ENCODE measurements at places on chromosomes 2 and 18.

GRCh38 chr18:49972535-49972934, 159.2 kb upstream of the ACAA2 start:
- no peak for DNase-seq

DNA sequence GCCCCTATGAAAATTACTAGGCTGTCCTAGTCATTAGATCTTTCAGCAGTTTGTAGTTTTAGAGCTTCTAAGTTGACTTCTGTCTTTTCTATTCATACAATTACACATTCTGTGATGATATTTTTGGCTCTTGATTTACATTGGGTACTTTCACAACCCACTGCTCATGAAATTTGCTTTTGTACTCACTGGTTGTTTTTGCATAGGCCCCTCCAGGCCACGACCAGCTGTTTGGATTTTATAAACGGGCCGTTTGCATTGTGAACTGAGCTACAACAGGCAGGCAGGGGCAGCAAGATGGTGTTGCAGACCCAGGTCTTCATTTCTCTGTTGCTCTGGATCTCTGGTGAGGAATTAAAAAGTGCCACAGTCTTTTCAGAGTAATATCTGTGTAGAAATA, 193.8 kb downstream of the RPIA start:
- DNase-seq = no peak

DNA sequence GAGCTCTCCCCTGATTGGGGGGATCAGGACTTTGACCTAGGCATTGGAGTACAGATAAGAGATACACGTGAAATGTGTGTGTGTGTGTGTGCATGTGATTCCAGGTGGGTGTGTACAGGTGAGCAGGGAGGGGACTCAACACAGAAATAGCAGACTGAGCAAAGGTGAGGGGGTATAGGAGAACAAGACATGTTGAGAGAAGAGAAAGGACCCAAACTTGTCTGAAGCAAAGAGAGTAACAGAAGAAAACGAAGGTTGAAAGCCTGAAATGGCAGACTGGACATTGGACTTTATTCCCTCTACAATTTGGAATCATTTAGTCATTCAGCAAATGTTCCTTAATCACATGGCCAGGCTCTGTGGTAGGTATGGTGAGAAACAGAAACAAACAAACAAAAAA, 23.3 kb downstream of the MRO start:
- no peak for DNase-seq

DNA sequence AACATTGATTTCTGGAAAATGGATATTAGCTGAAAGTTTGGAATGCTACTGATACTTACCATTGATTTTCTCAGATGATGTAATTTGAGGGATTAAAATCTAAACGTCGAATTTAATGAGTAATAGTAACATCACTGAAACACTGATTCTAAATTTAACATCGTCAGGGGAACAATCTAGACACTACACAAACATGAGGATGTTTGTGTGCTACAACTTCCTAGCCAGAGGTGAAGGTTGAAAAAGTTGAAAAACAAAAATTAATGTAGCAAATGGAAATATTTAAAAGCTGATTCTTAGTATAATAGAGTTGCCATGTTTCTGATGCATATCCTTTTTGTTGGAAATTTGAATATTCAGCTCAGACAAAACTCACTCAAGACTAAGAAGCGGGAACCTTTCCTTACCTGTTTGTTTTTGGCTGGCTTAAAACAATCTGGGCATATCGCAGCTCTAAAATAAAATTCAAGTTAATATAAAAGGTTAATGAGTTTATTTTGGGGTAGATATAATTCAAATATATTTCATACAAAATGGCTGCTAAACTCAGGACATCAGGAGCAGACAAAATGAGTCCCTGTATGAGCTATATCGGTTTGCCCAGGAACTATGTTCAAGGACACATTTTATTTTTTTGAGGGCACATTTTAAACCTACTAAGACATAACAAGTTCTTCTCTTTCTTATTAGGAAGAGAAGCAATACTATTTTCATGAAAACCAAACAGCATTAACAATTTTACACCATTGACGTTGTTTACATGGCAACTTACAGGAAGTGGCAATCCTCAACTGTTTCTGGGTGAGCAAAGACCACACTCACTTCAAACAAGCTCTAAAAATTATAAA, 52.6 kb upstream of the PEX13 start:
- DNase-seq = no peak

DNA sequence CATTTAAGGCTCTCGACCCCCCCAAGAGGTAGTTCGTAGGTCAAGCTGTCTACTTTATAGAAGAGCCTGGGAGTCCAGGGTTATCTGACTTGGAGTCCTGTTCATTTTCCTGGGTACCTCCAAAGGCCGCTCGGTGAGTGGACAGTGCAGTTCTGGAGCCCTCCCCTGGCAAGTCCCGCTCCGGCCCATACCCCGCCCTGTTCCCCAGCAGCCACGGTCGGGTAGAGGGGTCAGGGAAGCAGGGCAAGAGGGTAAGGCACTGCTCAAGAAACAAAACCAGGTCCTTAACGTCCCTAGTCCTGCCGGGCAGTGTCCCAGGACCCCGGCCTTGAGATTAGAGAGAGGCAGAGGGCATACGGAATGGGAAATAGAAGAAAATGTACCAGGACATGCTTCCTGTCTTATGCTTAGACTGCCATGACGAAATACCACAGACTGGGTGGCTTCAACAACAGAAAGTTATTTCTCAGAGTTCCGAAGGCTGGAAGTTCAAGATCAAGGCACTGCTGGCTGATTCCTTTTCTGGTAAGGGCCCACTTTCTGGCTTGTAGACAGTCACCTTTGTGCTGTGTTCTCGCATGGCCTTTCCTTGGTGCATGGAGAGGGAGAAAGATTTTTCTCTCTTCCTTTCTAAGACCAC, 5.4 kb upstream of the HPCAL1 start:
- no peak for DNase-seq

DNA sequence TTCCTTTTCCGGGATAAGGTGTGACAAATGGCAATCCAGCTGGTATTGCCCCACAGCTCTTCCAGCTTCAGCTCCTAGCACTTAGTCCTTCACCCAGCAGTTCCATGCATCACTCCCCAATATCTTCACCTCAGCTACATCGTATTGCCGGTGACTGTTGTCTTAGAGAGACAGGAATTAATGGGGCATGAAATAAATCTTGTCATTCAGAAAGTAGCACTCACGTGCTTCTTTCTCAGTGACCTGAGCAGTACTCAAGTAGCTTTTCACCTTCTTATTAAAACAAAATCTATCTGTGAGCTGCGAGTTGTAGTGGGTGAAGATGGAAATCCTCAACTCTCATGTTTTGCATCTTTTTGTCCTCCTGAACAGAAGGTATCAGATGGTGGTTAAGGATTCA, 72.8 kb downstream of the PTH2R start:
- no peak for DNase-seq

GRCh38 chr2:238108423-238109183, 8.5 kb downstream of the ESPNL start:
- no peak for DNase-seq

DNA sequence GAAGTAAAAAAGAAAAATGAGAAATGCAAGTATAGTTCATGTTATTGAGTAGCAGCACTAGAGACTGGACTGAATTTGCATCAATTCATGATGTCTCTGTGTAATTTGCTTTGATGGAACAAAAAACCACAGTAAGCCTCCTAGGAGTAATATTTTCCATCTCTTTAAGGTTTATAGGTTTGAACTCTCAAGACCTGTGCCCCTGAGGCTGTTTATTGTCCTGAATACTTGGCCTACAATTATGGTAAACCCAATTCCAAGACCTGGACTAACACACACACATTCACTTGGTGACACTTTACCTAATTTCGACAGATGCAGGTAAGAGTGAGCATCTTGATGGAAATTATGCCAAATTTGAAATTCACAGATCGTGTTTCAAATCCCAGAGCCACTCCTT, 71.8 kb upstream of the ZNF521 start:
- no peak for DNase-seq

GRCh38 chr2:241961454-241961853, 91.9 kb downstream of the RTP5 start:
- no peak for DNase-seq

GRCh38 chr2:215767625-215768024, 245.7 kb downstream of the MREG start:
- DNase-seq = no peak

GRCh38 chr2:181185421-181185820, 205.0 kb downstream of the UBE2E3 start:
- DNase-seq = no peak

- DNase-seq = no peak
These were observed 65.7 kb upstream of the GLI2 start for GRCh38 chr2:120669971-120670370.

GRCh38 chr2:61426267-61426897, 44.5 kb downstream of the USP34 start:
- peak; percentile 55 for DNase-seq

DNA sequence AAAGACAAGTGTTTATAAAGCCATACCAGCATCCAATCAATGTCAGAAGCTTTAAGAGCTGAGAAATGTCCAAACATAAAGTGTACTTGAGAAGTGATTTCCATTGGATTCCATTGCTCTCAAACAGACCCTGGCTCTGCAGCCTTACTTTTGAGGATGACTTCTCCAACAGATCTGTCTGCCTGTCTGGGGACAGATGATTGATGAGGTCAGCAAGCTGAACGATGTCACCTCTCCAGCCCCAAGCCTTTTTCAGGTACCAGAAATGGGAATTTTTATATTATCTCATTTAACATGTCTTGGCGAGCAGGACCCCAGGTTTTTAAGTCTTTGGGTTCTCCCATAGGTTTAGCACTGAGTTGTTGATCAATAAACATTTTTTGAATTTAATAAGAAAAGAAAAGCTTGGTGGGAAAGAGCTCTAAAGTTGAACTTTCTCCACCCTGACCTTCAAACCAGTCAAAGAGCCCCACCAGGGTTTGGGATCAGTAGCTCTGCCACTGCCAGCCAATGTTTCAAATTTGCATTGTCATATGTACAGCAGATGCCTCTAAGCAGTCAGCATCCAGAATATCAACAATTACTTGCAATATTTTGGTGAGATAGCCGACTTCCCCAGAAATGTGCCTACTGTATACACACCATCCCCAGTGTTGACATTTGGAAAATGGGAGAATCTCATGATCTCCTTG, 22.5 kb downstream of the PTPN18 start:
- no peak for DNase-seq

DNA sequence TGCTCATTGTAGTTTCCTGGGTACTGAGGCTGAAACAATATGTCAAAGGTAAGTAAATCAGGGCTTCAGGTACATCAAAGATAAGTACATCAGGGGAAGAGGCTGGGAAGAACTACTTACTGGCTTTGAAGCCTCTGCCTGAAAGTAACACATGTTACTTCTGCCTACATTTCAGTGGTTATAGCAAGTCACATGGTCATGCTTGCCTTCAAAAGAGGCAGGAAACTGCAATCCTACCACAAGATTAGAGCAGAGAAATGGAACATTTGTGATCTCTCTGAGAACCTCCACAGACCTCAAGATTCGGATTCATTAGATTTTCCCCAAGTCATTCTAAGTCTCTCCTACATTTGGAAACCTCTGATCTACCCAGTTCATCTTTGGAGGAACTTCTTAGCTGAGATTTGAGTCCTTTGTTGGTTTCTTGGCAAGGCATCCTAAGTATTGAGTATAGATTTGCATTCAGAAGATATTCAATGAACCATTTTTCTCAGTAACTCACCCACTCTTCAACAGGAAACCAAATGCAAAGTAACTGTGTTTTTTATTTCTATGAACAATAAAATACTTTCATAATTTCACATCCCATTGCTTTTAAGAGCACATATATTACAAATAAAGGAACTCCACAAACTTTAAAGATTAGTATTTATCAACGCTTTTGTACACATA, 48.5 kb upstream of the CCDC195 start:
- no peak for DNase-seq

- no peak for DNase-seq
These were observed 145.9 kb downstream of the CALCRL start for GRCh38 chr2:187302116-187302515.

- DNase-seq = no peak
These were observed 186.6 kb upstream of the PIK3C3 start for GRCh38 chr18:41768467-41768866.

DNA sequence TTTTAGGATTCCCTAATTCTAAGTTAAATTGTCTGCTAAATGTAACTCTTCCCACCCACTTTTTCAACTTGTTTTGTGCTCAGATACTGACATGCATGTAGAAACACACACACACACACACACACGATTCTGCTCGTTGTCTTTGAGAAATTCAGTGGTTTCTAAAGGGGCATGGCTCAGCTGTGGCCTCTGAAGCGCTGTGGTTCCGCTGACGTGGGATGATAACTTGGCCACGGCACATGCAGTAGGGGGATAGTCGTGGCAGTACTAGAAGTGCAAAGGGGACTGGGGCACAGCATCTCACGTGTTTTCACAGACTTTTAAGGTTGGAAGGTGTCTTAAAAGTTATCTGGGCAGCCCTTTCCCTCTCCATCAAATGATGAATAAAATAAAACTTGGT, 18.4 kb downstream of the CASP10 start:
- DNase-seq = no peak

- no peak for DNase-seq
These were observed 152.3 kb downstream of the DIS3L2 start for GRCh38 chr2:232113821-232114220.

DNA sequence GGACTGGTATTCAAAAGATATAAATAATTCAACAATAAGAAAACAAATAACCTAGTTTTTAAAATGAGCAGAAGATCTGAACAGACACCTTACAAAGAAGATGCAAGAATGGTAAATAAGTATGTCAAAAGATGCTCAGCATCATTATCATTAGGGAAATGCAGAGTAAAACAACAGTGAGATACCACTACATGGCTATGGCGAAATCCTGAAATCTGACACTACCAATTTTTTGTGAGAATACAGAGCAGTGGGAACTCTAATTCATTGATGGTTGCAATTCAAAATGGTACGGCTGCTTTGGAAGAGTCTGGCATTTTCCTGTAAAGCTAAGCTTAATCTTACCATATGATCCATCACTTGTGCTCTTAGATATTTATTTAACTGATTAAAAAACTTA, 151.8 kb downstream of the UBR3 start:
- no peak for DNase-seq

GRCh38 chr2:72000110-72000509, 147.6 kb downstream of the CYP26B1 start:
- DNase-seq = no peak

DNA sequence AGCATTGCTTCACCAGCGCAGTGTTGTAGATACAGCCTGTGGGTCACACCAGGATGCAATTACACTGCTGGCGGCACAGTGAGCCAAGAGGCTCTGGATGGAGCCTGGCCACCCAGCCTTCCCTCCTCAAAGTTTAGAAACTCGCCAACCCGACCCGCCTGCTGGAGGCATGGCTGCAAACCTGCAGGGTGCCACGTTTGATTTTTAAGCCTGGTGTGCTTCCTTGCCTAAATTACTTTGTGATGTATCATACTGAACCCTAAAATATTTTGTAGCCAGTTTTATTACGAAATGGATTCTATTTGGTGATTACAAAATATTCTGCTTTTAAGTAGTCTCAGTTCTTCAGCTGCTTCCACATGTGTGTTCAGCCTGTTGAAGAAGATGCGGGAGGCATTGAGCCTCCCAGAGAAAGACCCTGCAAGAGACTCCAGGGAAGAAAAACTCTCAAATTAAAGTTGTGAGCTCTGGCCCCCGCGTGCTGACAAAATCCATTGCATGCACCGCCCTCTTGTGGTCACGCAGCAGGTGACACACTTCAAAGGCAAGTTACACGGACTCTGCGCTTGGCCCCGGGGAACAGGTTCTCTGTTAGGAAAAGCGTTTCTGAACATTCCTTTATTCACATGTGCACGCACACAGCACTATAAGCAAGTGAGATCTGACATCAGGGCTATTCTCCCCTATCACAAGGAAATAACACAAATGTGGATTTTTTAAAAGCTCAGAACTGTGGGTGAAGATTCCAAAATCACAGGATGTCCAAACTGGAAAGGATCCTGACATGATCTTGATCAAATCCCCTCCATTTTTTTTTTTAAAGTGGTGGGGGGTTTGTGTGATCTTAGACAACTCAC, 63.0 kb upstream of the TWIST2 start:
- peak; percentile 5 for DNase-seq

GRCh38 chr18:79071503-79072210, 2.5 kb downstream of the ATP9B start:
- DNase-seq = no peak

Measured in stimulated activated CD8-positive, alpha-beta memory T cell treated with anti-CD3 and anti-CD28 coated beads, Interleukin-7, amount 100 ng/mL, for 48 hours (primary cell).